ENCODE measurements at places on chromosomes 3 and 15.
A peak's percentile ranks its signal among the peaks of the same experiment; 100 is the strongest.

DNA sequence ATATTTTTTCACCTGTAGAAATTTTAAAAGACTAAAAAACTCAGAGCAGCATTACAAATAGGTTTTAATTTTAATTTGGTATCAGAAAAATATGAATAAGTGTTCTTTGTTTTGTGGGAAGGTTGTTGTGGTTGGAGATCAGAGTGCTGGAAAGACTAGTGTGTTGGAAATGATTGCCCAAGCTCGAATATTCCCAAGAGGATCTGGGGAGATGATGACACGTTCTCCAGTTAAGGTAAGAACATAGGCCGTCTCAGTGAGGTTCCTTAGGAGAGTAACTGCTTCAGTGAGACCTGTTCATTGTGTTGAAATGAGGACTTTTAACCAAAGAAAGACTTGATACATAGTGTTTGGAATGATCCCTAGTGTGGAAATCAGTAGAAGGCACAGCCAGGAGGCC lies 44.8 kb downstream of the OPA1 start:
- DNase-seq = no peak

DNA sequence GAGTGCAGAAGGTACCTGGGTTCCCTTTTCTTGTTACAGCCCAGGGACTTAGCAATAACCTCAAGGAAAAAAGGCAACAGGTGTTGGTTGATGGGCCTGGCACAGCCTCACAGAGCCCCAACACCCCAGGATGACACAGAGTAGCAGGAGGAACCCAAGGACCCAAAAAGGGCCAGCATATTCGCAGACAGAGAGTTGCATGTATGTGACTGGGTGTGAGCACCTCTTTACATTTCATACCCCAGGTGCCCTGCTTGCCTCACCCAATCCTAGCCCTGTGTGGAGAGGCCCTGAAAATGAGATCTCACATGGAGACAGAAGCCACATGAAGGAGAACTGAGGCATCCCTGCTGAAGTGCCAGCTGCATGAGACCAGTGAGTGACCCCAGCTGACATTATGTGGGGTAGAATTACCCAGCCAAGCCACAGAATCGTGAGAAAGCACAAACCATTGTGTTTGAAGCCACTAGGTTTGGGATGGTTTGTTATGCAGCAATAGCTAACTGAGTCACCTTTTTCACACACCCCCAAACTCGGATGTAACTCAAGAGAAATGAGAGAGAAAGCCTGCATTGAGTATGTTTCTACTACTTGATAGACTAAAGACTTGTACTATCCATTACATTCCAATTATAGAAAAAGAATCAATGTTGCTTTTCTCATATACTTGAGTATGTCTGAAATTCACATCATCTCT lies 26.2 kb upstream of the HHATL start:
- peak; percentile 25 for DNase-seq

GRCh38 chr15:51267051-51267702 lies 71.2 kb downstream of the CYP19A1 start:
- DNase-seq = no peak

GRCh38 chr3:195285372-195285771 lies 14.4 kb upstream of the XXYLT1 start:
- no peak for DNase-seq

GRCh38 chr15:23387621-23388190 lies 33.2 kb downstream of the GOLGA8S start:
- DNase-seq = no peak

GRCh38 chr3:81048058-81048665 lies 713.3 kb downstream of the GBE1 start:
- no peak for DNase-seq

DNA sequence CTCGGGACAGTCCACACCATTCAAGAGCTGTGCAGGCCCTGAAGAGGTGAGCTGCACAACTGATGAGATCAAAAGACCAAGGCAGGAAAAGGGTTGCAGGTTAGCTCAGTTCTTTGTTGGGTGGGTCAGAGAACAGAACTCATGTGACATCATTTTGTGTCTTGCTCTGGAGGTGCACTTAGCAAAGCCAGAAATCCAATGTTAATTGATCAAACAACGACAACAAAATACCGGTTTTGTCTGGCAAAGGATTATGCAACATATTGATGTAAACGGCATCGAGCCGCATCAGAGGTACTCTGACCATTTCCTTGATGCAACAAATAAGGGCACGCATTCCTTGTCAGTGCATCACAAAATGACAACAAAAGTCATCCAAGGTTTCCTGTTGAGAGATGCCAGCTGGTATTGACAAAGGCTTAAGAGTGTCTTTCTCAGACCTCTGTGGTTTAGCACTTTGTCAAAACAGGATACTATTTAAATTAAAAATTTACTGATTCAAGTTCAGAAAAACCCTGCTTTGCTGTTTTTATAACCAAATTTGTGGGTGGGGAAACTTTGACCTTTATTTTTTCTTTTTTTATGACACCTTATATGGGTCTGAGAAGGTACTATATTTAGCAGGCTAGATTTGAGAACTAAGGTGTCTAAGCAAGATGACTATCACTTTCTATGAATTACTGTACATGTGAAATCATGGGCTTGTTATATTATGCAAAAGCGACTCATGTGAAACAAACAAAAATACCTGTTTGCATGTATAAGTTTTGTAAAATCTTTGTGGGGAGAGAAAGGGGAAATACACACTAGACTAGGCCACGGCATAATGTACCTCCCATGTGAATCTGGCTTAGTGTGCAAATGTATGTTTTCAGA lies 496.1 kb downstream of the FOXP1 start:
- DNase-seq = peak; percentile 77

DNA sequence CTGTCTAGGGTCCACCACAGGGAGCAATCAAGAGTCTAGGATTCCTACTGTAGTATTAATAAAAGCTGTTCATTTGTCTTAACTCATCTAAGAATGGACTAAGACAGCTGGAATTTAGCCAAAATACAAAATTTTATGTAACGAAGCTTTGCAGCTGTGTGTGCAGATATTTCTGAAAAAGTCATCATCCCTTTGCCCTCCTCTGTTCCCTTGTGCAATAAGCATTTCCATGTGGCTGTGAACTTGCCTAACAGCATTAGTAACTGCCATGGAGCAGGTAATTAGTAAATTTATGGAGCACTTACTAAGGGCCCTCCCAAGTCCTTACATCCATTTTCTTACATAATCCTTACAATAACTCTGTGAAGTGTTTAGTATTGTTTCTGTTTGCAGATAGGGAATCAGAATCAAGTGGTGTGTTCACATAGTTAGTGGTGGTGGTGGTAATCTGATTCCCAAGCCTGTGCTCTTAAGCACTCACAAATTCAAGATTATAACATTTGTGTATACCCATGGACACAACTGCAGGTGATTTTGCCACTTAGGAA lies 114.5 kb downstream of the RARB start:
- no peak for DNase-seq

DNA sequence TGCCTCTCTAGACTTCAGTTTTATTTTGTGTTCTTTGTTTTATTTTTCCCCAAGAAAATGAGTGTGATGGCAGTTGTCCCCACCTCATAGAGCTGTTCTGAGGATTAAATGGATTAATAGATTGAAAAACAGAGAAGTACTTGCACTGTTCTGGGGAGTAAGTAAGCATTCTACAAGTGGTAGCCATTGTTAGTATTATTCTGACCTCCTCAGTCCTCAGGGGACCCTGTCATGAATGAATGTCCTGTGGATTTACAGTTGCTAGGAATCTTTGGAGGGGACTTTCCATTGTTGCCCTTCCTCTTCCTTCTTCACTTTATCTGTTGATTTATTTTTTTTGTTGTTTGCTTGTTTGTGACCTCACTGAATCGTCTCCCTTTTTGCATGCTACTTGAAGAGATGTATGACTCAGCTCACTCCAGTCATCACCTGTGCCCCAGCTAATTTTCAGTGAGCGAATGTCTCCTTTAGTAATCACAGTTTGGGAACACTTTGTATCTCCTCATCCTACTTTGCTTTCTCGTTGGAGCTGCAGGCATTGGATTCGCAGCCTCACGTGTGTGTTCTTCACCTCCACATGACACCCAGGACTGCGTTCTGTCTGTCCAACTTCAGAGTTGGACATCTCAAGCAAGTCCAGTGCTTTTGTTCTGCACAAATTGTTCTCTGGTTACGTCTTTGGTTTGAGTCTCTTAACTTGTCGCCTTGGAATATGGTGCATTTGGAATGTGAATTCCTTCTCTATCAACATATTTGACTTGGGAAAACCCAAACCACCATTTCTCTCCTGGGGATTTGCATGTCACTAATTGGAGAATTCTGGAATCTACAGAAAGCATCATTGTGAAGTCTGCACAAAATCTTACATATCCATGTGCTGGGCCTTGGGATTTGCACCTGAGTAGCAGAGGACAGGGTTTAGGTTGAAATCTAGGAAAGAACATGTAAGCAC lies 54.5 kb downstream of the LRTM1 start:
- DNase-seq = no peak

DNA sequence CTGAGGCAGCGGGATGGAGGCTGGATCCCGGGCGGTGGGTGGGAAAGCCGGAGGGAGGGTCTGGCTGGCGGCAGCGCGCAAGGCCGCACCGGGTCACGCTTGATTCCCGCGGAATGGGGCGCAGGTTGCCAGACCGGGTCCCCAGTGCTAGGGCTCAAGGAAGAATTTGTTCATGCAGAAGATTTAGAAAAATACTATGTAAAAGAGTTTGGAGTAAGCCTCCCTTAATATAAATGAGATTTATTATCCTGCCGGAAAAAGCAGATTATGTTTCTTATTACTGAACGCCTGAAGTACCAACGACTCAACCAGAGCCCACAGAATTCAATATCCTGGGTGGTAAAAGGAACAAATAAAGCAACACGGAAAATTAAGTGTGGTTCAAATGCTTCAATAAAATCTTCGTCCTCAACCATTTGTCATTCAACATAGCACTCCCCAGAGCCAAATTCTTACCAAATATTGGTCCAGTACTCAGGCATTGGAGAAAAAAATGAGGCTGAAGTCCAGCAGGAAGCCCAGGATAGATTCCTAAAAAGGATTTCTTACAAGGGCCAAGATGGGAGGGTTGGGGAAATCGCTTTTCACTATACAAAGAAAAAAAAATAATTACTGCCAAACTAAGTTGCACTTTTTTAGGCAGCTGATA lies 1.2 kb upstream of the ZBTB20 start:
- no peak for DNase-seq

DNA sequence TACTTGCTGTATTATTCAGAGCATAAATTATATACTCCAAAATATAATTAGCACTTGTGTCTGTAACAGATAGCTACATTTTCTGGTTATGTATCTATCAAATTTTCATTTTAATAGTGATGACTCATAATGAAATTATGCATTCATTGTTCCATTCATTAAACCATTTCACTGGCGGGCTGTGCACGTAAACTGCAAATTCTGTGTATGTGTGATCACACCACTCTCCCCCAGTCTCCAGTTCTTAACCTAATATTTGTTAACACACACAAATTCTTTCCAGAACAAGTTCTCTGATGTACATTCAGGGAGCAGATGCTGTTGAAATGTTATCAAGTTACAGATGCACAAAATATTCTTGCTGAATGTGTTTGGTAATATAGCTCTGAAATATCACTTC lies 3.8 kb upstream of the KCNMB2 start:
- DNase-seq = no peak

DNA sequence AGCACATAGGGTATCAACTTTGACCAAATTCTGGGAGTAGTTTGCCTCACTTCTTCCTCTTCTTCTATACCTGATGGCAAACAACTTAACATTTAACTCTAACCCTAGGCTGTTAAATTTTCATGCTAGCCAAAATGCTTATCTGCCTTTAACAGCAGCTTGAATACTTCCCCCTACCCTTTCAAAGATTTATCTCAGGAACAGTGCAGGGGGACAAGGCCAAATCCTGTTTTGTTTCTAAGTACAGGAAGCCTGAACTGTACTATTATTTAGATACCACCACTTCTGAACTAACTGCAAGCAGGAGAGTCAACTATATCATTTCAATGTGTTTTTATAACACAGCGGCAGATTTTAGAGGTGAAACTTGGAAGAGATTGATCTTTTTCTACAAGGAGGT lies 104.0 kb upstream of the CNTN6 start:
- DNase-seq = no peak

DNA sequence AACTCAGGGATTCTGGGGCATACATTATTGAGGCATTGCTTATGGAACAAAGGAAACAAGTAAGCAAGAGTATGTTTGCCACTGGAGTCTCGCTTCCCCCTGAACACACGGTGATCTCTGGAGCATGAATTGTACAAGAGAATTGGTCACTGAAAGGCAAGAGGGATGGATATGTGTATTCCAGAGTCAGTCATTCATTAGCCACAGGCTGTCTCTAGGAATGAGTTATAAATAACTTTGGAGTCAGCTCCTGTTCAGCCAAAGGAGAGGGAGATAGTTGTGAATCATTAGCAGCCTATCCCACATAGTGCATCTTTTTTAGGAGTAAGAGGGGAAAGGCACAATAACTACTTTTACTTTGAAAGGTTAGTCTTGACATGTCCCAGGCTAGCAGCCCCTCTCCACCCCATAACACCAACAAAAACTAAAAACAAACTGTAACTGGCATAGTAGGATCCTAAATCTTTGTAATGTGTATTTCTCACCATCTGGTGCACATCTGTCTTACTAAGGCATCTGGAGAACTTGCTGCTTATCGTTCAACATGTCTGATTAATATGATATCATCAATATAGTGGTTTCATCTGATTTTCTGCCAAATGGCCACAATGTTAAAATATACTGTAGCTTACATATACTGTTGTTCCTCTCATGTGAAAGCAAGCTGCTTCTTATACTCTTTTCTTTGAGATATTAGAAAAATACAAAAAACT lies 462.2 kb downstream of the GRM7 start:
- DNase-seq = no peak

DNA sequence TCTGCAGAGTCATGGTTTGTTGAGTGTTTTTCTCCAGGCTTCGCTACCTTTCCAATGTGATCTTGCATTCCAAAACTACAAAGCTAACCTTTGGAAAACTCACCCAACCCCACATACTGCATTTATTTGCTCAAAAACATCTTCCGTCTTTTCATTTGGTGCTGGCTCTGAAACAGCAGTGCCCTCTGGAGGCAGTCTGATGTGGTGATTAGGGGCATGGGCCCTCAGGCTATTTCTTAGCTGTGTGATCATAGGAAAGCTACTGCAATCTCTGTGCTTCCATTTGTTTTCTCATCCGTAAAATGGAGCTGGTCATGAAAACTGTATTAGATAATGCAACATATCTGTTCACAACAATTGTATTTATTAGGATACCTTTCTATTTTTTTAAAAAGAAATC lies 47.0 kb downstream of the MTHFS start:
- no peak for DNase-seq

GRCh38 chr3:149717391-149718056 lies 34.8 kb downstream of the COMMD2 start:
- no peak for DNase-seq

- DNase-seq = no peak
Measured at GRCh38 chr15:35629766-35630165, 83.8 kb upstream of the DPH6 start.

DNA sequence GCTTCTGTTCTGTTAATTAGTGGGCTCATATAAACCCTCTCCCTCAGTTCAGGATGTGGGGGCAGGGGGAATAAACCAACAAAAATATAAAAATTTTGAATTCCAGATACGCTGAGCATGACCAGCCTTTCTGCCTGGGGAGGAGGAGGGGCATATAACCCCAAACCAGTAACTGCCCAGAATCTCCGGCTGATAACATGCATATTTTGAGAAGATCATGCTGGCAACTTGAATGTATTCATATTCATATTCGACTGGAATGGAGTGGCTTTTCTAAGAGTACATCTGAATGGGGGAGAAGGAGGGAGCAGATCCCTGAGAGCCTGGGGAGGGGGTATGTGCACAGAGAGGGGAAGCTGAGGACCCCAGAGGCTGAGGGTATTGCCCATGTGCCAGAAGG lies 54.5 kb upstream of the LCTL start:
- no peak for DNase-seq

- DNase-seq = no peak
Measured at GRCh38 chr3:10339376-10339955, 18.6 kb upstream of the SEC13 start.

Measured in activated effector memory CD4-positive, alpha-beta T cell treated with anti-CD3 and anti-CD28 coated beads, Interleukin-2, amount 50 U/mL, for 16 hours (primary cell).